ENCODE measurements at places on chromosomes 5 and 9.

- DNase-seq, result no peak
Observed at GRCh38 chr9:26516773-26517343, 375.7 kb downstream of the CAAP1 start.

DNA sequence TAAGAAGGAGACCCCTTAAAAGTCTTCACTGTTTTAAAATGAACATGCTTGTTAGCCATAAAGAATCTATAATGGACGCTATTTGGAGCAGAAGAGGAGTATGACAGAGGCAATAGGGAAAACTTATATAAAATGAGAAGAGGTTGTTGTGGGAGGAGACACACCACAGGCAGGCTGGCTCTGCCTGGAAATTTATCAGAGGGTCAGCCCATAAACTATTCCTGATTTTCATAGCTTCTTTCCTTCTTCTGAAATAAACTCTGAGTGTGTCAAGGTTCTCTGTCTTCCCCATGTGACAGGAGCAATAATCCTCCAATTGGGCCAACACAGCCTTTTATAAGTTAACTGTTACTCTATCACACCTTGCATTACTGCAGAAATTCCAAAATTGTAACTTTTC, 19.6 kb upstream of the RUSC2 start:
- no peak for DNase-seq

GRCh38 chr9:14956208-14956607, 46.0 kb upstream of the FREM1 start:
- no peak for DNase-seq

- no peak for DNase-seq
Observed at GRCh38 chr5:149559706-149560105, 8.5 kb upstream of the CSNK1A1 start.

DNA sequence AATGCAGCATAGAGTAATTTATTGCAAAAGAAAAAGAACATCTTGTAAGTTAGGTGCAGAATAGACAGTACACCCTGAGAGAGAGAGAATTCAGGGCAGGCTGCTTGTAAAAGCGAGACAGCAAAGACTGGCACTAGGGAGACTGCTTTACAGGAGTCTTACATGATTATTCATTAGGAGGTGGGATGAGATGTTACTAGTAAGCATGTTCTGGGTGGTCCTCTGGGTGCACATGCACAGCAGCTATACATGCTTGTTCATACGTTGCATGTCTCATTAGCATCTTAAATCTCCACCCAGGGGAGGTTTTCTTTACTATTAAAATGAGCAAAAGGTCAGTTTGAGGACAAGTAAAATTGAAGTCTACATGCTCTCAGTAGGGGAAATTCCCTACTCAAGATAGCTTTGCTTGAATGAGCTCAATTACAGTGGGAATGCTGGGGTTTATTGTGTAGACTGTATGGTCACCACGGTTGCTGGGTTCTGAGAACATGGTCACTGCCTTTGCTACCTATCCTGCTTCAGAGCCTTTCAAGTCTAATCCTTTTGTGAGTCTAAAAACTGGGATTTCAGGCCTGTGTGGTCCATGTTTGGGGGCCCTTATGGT, 60.6 kb downstream of the RGS7BP start:
- no peak for DNase-seq
